Left renal cortex interstitium (tissue), 4 donors: ENCODE measurements at places on chromosomes 1 and 21.
A peak's percentile ranks its signal among the peaks of the same experiment; 100 is the strongest.

- no peak for DNase-seq
Observed at GRCh38 chr1:164576291-164577271, 17.6 kb downstream of the PBX1 start.

DNA sequence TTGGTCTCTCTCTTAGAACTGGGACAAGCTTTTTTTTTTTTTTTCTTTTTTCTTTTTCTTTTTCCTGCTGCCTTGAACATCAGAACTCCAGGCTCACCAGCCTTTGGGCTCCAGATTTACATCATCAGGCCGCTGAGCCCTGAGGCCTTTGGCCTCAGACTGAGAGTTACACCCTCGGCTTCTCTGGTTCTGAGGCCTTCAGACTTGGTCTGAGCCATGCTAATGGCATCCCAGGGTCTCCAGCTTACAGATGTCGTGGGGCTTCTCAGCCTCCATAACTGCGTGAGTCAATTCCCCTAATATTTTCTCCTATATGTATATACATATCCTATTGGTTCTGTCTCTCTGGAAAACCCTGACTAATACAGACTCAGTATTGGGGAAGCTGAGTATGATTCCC lies 36.5 kb upstream of the RC3H1 start:
- no peak for DNase-seq

DNA sequence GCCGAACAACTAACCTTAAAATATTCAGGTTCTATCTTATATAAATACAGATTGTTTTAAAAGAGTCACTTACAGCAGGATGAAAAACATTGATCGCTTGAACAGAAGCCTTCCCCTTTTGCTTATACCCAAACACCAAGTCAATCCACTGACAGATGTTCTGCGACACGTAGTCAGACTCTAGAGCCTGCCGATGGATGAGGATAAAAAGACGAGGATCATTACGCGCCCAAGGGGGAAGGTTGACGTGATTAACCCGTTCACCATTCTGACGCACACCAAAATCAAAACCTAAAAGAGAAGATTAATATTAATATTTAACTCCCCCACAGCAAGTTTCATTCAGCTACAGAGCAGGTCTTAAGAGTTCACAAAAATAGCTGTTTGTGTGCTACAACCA lies 59.4 kb upstream of the GNG4 start:
- DNase-seq = no peak

DNA sequence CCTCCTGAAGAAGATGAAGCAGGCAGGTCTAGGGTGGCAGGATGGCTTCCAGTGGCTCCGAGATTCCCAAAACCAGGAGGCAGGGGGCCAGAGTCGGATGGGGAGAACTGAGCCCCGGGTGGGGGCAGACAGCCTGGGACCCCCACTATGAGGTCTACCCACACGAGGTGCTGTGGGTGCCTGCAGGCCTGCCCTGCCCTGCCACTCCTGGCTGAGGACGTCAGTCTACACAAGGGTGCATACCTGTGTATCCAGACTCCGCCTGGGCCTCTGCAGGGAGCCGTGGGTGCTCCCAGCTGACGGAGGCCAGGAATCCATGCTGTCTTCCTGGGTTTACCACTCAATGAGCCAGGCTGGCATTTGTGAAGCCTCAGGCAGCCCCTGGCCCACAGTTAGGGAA lies 80.3 kb downstream of the PRDM16 start:
- DNase-seq = no peak

- no peak for DNase-seq
Observed at GRCh38 chr1:107526524-107527198, 385.8 kb downstream of the NTNG1 start.

GRCh38 chr21:33659568-33659949 lies 17.3 kb downstream of the ITSN1 start:
- no peak for DNase-seq

- DNase-seq = no peak
Observed at GRCh38 chr1:112528076-112528475, 19.3 kb downstream of the WNT2B start.

DNA sequence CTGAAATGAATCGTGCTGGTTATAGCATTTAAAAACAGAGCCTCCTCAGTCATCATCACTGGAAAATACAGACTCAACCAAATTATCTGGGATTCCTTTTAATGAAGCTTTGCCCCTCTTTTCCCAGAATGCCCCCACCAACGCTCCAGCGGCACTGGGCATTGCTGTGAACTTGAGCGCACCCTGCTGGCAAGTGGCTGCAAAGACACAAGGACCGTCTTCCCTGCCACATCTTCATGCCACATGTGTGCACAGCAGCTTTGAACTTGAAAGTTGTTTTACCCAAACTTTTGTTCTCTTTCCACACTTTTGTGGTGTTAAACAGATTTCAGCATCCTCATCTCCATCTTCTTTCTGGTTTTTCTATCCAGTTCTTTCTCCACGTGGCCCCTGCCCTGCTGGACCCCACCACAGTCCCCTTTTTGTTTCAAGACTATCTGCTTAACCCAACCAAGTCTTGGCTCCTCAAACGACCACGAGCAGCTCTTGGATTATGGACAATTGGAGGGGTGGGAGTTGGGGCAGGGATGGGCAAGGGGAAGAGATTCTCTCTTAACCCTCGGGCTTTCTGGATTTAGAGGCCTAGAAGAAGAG lies 12.8 kb upstream of the LMX1A start:
- no peak for DNase-seq

DNA sequence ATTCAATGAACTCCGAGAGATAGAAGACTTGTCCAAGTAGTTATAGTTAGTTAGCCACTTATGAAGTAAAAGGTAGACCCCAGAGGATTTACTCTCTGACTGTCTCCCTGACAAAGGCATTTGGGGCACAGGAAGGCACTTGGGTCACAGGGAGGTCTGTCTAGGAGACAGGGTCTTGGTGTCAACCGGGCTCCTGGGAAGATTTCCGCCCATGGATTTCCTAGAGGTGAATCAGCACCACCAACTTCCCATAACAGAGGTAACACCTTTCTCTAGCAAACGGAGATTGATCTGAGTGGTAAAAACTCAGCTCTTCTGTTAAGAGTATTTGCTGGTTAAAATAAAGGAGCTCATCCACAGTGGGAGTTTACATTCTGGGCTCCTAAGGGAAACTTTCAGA lies 16.4 kb downstream of the CCN1 start:
- DNase-seq = no peak

- no peak for DNase-seq
Observed at GRCh38 chr1:38139738-38140487, 93.3 kb upstream of the POU3F1 start.

- no peak for DNase-seq
Observed at GRCh38 chr1:75134647-75135572, 722 bp downstream of the LHX8 start.

- no peak for DNase-seq
Observed at GRCh38 chr1:235070819-235071218, 57.8 kb downstream of the TOMM20 start.

DNA sequence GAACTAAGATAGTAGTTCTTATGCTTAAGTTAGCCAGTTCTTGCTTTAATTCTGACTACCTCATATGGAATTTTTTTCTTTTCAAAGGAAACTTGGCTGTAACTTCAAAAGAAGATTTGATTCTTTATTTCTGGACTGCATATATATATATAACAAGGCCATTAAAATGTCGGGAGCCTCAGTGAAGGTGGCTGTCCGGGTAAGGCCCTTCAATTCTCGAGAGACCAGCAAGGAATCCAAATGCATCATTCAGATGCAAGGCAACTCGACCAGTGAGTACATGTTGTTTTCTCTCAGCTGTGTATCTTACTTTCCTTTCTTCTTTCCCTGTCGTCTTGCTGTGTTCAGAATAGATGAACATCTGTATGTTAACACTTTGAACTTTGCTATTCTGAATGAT lies 21.8 kb downstream of the KIF1B start:
- DNase-seq = no peak

- no peak for DNase-seq
Observed at GRCh38 chr1:1157426-1157913, 16.2 kb upstream of the TTLL10 start.

GRCh38 chr1:71745326-71745725 lies 537.0 kb downstream of the NEGR1 start:
- no peak for DNase-seq

GRCh38 chr1:175220853-175221556 lies 28.4 kb upstream of the KIAA0040 start:
- DNase-seq = no peak

DNA sequence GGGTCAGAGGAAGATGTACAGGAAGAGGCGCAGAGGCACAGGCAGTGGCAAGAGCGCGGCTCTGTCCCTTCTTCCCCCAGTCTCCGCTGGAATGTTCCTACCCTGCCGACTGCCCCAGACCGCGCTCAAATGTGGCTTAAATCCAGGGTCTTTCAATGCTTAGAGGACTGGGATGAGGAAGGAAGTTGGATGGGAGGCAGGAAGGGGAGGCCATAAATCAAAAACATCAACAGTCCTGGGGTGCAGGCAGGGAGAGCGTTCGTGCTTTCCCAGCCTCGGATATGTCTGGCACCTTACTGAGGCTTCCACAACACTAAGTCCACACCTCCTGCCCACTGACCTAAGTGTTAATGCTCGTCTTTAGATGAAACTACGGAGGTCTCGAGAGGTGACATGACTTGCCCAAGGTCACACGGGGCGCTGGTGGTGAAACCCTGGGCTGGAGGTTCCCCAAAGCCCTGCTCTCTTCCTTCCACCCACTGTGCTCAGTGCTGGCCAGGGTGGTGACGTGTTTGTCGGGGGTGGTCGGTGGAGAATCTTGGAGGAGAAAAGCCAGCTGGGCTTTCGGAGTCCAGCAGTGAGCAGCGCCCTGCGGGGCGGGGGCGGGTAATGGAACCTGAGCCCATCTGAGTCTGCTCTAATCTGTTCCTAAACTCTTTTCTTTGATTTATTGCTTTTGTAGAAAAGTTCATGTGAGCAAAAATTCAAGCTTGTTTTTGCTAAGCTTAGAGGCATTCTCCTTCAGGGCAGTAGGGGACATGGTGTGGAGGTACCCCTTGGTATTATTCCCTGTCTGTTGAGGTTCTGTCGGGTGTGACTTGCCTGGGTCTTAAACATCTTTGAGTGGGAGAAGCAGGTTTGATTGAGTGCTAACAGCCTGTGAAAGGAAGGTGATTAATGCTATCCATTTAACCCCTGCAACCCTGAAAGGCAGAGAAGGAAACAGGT lies 708 bp downstream of the CDA start:
- peak; percentile 74 for DNase-seq
